ENCODE measurements at places on chromosomes 16 and 17.
A peak's percentile ranks its signal among the peaks of the same experiment; 100 is the strongest.

DNA sequence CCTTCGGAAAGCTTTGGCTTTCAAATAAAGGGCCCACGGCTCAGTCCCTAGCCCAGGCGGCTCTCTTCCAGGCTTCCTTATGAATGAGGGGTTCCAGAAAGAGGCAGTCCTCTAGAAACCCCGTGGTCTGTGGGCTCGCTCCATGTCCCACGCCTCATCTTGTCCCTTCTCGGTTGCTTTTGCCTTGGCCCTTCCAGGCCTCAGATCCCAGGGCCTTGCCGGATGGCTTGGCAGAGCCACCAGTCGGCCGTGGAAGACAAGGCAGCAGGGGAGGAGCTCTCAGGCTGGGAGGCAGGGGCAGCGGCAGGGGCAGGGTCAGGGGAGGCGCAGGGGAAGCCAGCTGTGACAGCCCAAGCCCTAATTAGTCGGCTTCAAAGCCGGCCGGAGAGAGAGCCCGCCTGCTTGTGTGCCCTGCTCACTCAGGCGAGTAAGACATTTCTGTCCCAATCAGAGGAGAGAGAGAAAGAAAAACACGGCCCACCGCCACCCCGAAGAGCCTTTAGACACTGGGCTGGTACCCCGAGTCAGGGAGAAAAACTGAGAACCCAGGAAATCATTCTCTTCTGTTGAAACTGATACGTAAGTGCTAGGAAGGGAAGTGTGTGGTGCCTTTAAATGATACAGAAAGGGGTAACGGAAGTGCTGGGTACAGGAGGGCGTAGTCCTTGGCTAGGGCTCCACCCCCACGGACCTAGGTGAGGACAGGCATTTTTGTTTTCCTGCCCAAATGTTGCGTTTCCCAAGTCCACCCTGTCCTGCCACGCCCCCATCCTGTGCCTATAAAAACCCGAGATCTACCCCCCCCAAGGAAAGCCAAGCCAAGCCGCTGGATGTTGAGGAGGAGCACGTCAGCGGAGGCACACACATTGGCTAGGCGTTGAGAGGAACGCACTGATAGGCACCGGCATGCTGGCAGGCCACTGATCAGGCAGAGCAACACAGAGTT lies 27.8 kb upstream of the MEIOC start:
- DNase-seq = no peak

DNA sequence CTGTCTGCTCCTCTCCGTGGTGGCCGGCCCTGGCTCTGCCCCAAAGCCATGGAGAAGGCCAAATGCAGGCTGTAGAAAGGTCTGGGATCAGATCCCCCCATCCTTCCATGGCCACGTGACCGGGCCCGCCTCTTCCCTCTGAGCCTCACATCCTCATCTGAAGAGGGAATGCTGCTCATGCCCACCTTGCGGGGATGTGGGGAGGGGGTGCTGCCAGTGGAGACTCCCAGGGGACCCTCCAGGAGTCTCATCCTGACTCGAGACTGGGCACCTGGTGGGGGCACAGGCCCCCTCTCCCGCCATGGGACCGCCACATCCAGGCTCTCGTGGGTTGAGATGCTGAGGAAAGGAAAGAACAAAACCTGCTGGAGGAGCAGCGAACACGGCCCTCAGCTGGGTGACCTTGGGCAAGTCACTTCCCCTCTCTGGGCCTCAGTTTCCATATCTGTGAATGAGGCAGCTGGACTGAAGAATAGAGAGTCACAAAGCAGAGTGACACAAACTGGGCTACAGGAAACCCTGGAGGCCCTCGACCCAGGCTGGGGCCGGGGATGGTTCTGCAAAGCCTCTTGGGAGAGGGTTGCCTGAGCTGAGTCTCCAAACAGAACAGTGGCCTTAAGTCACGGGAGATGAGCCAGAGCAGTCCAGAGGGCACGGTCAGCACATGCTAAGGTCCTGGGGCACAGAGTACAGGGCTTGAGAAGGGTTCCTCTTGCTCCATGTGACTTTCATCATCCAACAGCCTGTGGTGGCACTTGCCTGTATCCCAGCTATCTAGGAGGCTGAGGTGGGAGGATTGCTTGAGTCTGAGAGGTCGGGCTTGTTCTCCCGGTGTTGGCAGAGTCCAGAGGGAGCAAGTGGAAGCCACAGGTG lies 30.1 kb downstream of the SOCS1 start:
- DNase-seq = no peak

DNA sequence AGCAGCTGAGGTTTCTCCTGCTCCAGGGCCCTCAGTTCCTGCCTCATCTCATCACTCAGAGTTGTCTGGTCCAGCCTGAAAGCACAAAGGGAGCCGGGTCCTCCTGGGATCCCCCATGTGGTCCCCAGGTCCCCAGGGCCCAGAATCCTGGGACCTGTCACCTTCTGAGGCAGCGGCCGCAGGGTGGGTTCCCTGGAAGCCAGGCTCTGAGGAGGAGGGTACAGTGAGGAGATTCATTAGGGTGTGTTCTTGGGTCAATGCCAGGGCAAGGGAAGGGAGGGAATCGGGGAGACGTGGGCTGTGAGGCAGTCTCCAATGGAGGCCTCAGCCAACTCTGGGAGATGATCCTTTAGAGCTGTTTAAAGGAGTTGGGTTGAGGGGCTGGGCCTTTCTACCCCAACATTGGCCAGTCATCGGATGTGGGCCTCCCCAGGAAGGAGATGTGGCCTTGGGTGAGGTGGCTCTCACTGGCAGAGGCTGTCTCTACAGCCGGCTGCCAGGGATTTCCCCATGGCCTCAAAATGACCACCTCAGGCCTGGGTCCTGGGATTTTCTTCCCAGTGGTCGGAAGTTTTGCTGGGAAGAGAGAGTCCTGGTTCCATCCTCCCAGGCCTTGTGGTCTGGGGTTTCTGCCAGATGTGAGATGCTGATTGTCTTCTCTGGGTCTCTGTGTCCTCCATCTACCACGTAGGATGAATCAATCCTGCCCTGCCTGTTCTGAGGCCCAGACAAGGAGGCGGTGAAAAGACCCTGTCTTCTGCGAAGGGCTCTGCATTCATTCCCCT lies 47.3 kb downstream of the NLRP1 start:
- no peak for DNase-seq

GRCh38 chr17:61131585-61131984 lies 268.1 kb upstream of the TBX2 start:
- DNase-seq = no peak

DNA sequence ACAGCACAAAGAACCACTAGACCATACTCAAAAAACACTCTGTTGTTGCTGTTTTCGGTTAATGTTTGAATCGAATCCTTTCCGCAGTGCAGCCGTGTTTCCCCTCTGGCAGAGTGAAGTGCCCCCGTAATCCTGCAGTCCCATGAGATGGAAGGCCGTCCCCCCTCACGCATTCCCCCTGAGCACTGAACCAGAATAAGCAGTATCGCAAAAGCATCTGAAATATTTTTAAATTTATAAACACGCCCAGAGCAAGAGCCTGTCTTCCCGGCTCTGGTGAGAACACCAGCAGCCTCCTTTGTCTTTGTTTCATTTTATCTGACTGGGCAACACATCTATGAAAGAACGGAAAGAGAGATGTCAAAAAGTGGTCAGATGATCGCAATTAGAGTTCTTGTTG lies 121.0 kb upstream of the ADAMTS18 start:
- no peak for DNase-seq

DNA sequence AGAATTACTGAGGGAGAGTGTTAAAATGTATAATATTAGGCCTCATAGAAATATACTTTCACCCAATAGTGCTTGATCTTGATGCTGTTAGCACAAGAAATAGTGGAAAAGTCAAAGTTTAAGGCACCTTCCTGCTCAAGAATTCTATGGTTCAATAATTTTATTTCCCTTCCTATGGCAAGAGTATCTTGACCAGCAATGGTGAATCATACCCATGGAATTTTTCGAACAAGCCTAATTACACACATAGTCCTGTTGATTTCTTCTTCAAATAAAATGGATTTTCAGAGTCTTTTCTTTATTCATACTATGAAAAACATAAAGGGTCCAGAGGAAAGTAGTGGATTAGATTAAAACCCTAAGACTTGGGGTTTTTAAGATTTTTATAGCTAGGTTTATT lies 810.6 kb downstream of the CDH11 start:
- no peak for DNase-seq

DNA sequence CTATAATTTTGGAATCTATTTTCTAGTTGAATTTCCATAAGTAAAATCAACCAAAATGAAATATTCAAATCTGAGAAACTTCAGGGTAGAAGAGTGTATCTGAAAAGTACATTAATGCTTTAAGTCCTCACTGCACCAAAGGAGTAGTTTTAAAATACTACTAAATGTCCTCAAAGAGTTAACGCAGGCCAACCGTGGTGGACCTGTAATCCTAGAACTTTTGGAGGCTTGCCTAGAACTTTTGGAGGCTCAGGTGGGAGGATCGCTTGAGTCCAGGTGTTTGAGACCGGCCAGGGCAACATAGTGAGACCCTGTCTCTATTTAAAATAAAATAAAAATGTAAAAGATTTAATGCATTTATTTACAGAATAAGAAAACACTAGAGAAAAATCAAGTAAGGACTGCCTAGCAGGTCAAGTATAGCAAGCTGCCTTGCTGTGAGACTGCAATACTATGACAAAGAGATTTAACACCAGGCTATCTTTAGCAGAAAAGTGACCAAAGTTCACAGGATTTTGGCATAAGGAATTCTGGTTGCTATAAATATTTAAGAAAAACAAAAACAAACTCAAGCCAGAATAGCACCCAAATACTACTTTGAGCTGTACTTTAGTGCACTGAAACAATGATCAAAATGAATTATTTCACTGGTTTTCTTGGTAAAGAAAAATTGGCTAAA lies 41.0 kb downstream of the CHCT1 start:
- DNase-seq = no peak

DNA sequence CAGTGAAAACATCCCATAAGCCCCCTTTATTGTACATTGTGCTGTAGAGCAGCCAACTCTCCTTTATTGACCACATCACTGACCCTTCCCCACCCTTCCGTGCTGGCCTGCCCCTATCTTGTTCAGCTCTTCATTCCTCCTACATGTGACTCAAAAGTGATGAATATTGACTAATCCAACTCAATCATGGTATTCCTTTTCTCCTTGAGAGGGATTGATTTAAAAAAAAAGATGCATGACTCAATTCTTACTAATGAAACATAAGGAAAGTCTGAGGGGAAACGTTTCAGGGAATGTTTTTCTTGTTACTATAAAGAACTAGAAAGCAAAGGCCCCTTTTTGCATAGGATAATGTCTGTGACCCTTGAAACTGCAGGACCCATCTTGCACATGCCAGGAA lies 125.2 kb upstream of the SOX9 start:
- DNase-seq = no peak

- no peak for DNase-seq
Observed at GRCh38 chr17:17235212-17236174, 1.5 kb downstream of the FLCN start.

DNA sequence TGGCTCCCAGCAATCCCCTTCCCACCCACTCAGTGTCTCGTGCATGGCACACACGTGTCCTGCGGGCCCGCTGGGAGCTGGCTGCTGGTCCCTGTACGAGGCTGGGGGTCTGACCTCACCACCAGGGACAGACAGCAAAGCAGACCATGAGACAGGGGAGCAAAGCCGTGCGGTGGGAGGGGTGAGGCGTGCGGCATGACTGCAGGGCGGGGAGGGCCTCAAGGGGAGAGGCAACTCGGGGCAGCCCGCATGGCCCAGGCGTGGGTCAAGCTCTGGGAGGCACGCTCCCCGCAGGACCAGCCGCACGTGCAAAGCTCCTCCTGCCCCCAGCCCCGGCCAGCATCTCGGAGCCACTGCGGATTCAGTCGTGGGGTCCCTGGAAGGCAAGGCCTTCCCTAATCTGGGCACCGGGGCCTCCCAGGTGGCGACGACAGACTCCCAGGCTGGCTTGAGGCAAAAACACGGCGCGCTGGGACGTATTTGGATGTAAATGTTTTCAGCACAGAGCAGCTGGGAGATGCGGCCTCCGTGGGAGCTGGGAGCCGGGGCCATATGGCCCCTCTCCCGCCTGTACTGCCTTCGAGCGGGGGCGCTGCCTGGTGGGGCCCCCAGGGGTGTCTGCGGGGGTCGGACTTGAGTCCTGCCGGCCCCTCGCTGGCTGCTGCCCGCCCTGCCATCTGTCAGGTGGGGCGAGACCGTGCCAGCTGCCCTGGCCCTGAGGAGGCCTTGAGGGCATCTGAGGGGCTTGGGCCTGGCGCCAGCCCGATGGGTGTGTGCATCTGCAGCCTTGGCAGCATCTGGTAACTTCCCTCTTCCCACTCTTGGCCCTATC lies 12.2 kb upstream of the CBFA2T3 start:
- no peak for DNase-seq

DNA sequence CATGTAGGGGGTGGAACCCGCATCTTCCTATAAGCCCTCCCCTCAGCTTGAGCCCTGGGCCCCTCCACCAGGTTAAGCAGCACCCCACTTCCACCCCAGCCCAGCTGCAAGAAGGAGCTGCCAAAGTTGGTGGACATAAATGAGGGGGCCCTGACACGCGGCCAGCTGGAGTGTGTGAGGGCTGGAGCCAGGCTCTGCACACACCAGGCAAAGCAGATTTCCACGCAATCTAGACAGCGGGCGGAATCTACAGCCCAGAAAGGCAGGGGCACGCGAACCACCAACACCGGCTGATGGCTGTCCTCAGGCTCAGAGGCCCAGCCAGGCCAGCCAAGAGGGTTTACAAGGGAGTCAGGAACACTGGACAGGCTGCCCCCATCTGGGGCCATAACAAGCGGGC lies 171.2 kb downstream of the ZNF423 start:
- no peak for DNase-seq

GRCh38 chr17:7651665-7652387 lies 1.1 kb downstream of the ATP1B2 start:
- DNase-seq = no peak

DNA sequence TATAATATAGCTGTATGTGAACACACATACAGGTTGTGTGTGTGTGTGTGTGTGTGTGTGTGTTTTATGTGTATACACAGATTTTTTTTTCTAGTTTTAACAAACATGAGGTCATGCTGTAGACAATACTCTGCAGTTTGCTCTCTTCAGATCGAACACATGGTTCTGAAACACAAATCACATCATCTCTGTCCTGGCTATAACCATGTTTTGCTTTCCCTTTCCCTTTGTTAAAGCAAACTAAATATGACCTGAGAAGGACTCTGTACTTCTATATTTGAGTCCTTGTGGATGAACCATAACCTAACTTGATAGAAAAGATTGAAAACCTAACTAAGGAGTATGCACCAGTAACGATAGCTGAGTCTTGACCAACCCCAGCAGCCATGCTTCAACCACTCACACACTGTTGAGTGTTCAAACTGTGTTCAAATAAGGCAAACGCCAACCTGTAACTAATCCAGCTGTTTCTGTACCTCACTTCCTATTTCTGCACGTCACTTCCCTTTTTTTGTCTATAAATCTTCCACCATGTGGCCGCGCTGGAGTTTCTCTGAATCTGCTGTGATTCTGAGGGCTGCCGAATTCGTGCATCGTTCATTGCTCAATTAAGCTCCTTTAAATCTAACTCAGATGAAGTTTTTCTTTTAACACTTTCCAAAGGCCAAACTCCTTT lies 303.8 kb downstream of the HS3ST3B1 start:
- no peak for DNase-seq

DNA sequence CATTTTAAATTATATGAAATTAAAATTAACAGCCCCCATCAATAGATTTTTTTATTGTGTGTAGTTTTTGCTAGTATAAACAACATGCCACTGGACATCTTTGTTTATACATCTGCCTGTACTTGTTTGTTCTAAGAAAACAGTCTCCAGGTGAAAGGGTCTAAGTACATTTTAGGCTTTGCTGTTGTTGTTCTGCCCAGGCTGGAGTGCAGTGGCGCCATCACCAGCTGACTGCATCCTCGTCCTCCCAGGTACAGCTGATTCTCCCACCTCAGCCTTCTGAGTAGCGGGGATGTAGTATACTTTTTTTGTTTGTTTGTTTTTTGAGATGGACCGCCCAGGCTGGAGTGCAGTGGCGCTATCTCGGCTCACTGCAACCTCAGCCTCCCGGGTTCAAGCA lies 25.5 kb downstream of the C17orf58 start:
- no peak for DNase-seq

- DNase-seq = peak; percentile 38
Observed at GRCh38 chr17:50269477-50270434, 4.5 kb upstream of the TMEM92 start.

Measured in stimulated activated CD4-positive, alpha-beta T cell treated with anti-CD3 and anti-CD28 coated beads, Interleukin-2, amount 100 ng/mL, for 4 hours (primary cell).